ENCODE measurements at places on chromosomes 5 and 9. TPM values are rescaled to one million over a fixed set of nuclear protein-coding genes. Genes with fewer than 3 reads are reported as not detected.

- H3K36me3 ChIP-seq: no peaks in the 10 kb centered on the region
- peak overlapping the region; percentile 99 for H3K27ac ChIP-seq
- peaks cover 41% of the 10 kb centered on the region for H3K4me1 ChIP-seq
- peak overlapping the region; percentile 74 for H3K4me3 ChIP-seq
- peak; percentile 46 for DNase-seq
- H3K27me3 ChIP-seq: no peaks in the 10 kb centered on the region
Observed at GRCh38 chr9:2015581-2016407, 647 bp downstream of the SMARCA2 start.

- peaks cover 41% of the 10 kb centered on the region for H3K36me3 ChIP-seq
- no peaks in the 10 kb centered on the region for H3K27me3 ChIP-seq
- no peak overlapping the region for H3K4me3 ChIP-seq
- H3K27ac ChIP-seq: peak overlapping the region; percentile 46
- H3K4me1 ChIP-seq: peaks cover 16% of the 10 kb centered on the region
- no peak for DNase-seq
Observed at GRCh38 chr5:14331386-14331781, 188.2 kb downstream of the TRIO start.

DNA sequence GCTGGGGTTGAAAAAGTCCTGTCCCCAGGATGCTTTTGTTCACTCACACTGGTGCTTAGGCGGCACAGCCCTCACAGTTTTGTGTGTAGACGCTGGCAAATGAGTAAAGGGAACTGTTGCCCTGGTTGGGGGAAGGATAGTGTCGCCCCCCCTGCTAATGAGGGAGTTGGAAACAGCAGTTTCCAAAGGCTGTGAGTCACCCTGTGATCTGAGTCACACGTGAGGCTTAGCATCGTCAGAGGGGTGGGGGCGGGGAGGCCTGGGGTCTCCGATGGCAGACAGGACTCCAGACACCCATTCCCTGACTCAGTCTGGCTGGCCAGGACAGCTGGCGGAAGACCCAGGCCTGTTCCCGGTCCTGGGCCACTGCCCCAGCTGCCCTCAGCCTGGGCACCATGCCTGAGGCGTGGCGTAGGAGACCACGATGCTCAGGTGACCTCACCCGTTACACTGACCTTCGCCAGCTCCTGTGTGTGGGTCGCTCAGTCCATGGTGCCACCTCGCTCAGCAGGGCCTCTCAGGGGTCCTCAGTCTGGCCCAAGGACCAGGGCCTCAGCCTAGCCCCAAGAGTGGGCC lies 2.9 kb downstream of the DNAJB5 start:
- H3K4me3 ChIP-seq: no peak overlapping the region
- H3K27ac ChIP-seq: peak overlapping the region; percentile 83
- H3K4me1 ChIP-seq: peaks cover 53% of the 10 kb centered on the region
- peaks cover 15% of the 10 kb centered on the region for H3K36me3 ChIP-seq

The SPAG8 gene
- 13.8 TPM for polyA plus RNA-seq

- no peaks in the 10 kb centered on the region for H3K4me1 ChIP-seq
- H3K36me3 ChIP-seq: no peaks in the 10 kb centered on the region
- H3K4me3 ChIP-seq: no peak overlapping the region
- no peaks in the 10 kb centered on the region for H3K27me3 ChIP-seq
Observed at GRCh38 chr5:83895860-83896259, 175.2 kb upstream of the HAPLN1 start.

The SLC6A19 gene
- polyA plus RNA-seq: 0.04 TPM

The PDLIM4 gene
- 8.5 TPM for polyA plus RNA-seq

The KCNMB1 gene
- 1.5 TPM for polyA plus RNA-seq

GRCh38 chr5:76351577-76351976 lies 51.5 kb upstream of the IQGAP2 start:
- no peaks in the 10 kb centered on the region for H3K4me1 ChIP-seq
- H3K36me3 ChIP-seq: no peaks in the 10 kb centered on the region
- no peaks in the 10 kb centered on the region for H3K27me3 ChIP-seq

GRCh38 chr5:78530342-78531096 lies 118.1 kb downstream of the LHFPL2 start:
- DNase-seq: no peak
- H3K27me3 ChIP-seq: no peaks in the 10 kb centered on the region
- H3K27ac ChIP-seq: peak overlapping the region; percentile 86
- H3K36me3 ChIP-seq: no peaks in the 10 kb centered on the region
- no peak overlapping the region for H3K4me3 ChIP-seq
- peaks cover 74% of the 10 kb centered on the region for H3K4me1 ChIP-seq

DNA sequence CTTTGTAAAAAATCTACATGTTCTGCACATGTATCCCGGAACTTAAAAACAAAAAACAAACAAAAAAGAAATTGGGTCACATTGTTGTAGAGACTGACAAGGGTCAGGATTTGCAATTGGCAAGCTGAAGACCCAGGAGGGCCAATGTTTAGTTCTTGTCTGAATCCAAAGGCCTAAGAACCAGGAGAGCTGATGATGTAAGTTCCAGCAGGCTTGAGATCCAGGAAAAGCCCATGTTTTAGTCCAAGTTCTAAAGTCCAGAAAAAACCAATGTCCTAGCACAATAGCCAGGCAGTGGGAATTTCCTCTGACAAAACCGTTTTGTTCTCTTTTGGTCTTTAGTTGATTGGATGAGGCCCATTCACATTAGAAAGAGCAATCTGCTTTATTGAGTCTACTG lies 244.9 kb downstream of the DMAC1 start:
- no peaks in the 10 kb centered on the region for H3K4me1 ChIP-seq
- H3K27me3 ChIP-seq: no peaks in the 10 kb centered on the region
- H3K27ac ChIP-seq: no peak overlapping the region
- DNase-seq: no peak
- H3K4me3 ChIP-seq: no peak overlapping the region

GRCh38 chr5:98570010-98570409 lies 203.5 kb upstream of the RGMB start:
- H3K36me3 ChIP-seq: no peaks in the 10 kb centered on the region
- H3K4me1 ChIP-seq: no peaks in the 10 kb centered on the region

The NR5A1 gene
- polyA plus RNA-seq: not detected

DNA sequence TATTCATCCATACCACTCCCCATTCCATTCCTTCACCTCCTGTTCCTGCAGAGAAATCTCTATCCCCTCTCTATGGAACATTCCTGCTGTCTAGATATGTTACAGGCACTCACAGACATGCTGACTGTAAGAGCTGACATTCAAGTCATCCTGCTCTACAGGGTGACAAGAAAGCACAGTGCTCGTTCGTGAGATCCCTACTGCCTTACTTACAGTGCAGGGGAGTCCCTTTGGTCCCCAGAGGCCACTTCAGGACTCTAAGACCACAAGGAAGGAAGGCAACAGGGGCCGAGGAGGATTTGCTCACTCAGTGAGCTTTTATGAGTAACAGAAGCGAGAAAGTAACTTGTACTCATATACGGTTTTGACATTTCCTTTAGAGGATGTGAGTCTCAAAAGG lies 110.5 kb downstream of the GAS1 start:
- no peak overlapping the region for H3K4me3 ChIP-seq
- H3K4me1 ChIP-seq: no peaks in the 10 kb centered on the region
- no peak overlapping the region for H3K27ac ChIP-seq
- no peaks in the 10 kb centered on the region for H3K36me3 ChIP-seq
- peaks cover 5% of the 10 kb centered on the region for H3K27me3 ChIP-seq

- no peaks in the 10 kb centered on the region for H3K27me3 ChIP-seq
- no peaks in the 10 kb centered on the region for H3K4me1 ChIP-seq
Observed at GRCh38 chr9:94576131-94576530, 17.5 kb downstream of the FBP2 start.

DNA sequence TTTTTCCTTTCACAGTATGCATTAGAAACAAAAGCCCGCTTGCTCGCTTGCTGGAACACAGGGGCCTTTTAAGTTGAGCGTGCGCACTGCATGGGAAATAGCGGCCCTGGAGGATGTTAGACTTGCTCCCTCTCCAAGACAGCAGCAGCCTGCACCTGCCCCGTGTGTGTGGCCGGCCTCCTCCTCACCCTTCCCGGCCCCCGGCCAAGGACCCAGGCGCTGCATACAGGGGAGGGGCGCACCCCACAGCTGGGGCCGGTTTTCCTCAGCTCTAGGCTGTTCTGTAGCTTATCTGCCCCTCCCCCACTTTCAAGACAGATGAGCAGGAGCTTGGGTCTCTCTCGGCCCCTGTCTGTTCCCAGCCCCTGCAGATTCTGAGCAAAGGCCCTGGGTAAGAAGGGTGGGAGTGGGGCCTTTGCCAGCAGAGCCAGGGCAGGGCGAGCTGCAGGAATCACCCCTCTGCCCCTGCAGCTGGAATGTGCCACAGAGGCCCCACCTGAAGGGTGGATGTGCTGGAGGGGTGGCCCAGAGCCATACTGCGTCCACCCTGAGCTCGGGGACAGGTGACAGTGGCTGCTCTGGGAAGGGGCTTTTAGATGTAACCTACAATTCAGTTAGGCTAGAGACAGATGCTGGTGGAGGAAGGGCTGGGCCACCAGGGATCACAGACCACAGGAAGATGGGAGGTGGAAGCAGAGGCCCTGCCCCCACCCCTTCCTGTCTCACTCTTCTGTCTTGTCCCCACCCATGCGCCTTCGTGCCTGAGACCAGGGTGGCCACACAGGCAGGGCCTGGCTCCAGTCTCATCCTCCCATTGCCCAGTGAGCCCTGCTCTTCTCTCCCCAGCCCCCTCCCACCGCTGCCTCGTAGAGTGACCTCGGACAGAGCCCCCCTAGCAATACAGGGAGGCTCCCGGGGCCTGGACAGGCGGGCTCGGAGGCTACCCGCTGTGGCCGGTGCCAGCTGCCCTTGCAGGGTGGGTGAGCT lies 132.4 kb downstream of the DAB2IP start:
- no peaks in the 10 kb centered on the region for H3K4me1 ChIP-seq
- no peak overlapping the region for H3K4me3 ChIP-seq
- H3K36me3 ChIP-seq: no peaks in the 10 kb centered on the region

GRCh38 chr5:1212881-1213280 lies 11.5 kb downstream of the SLC6A19 start:
- no peak overlapping the region for H3K27ac ChIP-seq
- DNase-seq: peak; percentile 63
- H3K36me3 ChIP-seq: no peaks in the 10 kb centered on the region
- peaks cover 22% of the 10 kb centered on the region for H3K27me3 ChIP-seq
- no peaks in the 10 kb centered on the region for H3K4me1 ChIP-seq
- H3K4me3 ChIP-seq: no peak overlapping the region

- peaks cover 21% of the 10 kb centered on the region for H3K4me1 ChIP-seq
- no peak overlapping the region for H3K4me3 ChIP-seq
- DNase-seq: no peak
- no peak overlapping the region for H3K27ac ChIP-seq
Observed at GRCh38 chr9:133869674-133870405, 122.3 kb downstream of the VAV2 start.

- H3K4me1 ChIP-seq: no peaks in the 10 kb centered on the region
- DNase-seq: no peak
- no peak overlapping the region for H3K4me3 ChIP-seq
- H3K27ac ChIP-seq: peak overlapping the region; percentile 41
Observed at GRCh38 chr9:69214939-69215338, 40.9 kb downstream of the TJP2 start.

GRCh38 chr5:14298126-14298847 lies 155.1 kb downstream of the TRIO start:
- H3K27me3 ChIP-seq: no peaks in the 10 kb centered on the region
- no peak overlapping the region for H3K4me3 ChIP-seq
- H3K4me1 ChIP-seq: no peaks in the 10 kb centered on the region
- peaks cover 52% of the 10 kb centered on the region for H3K36me3 ChIP-seq
- no peak for DNase-seq
- H3K27ac ChIP-seq: no peak overlapping the region

DNA sequence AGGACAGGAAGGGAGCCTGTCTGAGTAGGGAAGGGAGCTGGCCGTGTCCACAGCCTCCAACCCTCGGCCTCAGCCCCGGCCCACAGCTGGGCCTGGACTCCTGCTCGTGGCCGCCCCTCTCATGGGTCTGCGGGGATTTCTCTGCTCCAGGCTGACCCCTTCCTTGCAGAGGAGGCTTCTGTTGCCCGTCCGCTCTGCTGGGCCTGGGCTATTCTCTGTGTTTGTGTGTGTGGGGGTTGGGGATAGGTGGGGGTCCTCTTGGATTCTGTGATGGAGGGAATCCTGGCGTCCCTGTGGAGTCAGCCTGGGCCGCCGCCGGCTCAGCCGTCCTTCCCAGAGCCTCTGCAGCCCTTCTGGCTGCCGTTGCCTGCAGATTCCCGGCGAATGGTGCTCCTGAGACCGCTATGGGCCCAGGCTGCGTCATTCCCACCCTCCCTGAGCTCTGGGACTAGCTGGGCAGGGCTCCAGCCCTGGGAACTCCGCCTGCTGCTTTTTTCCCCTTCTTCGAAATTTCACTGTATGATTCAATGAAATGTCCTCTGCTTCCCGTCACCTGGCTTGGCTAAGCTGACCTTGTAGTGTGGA lies 64.2 kb downstream of the FGF18 start:
- no peak overlapping the region for H3K4me3 ChIP-seq
- H3K27ac ChIP-seq: peak overlapping the region; percentile 33
- no peaks in the 10 kb centered on the region for H3K27me3 ChIP-seq
- DNase-seq: peak; percentile 40
- H3K4me1 ChIP-seq: no peaks in the 10 kb centered on the region

- no peaks in the 10 kb centered on the region for H3K4me1 ChIP-seq
- no peaks in the 10 kb centered on the region for H3K27me3 ChIP-seq
- no peak overlapping the region for H3K4me3 ChIP-seq
Observed at GRCh38 chr5:121171834-121172233, 679.8 kb upstream of the FTMT start.

GRCh38 chr5:122392824-122393223 lies 80.8 kb downstream of the SNCAIP start:
- no peaks in the 10 kb centered on the region for H3K4me1 ChIP-seq
- H3K4me3 ChIP-seq: no peak overlapping the region
- H3K27ac ChIP-seq: no peak overlapping the region
- no peak for DNase-seq

- H3K4me1 ChIP-seq: no peaks in the 10 kb centered on the region
- peaks cover 25% of the 10 kb centered on the region for H3K36me3 ChIP-seq
- H3K27me3 ChIP-seq: no peaks in the 10 kb centered on the region
- H3K27ac ChIP-seq: no peak overlapping the region
- DNase-seq: no peak
Observed at GRCh38 chr9:14593406-14593805, 99.8 kb downstream of the ZDHHC21 start.

The ADAMTSL2 gene
- 10.3 TPM for polyA plus RNA-seq

DNA sequence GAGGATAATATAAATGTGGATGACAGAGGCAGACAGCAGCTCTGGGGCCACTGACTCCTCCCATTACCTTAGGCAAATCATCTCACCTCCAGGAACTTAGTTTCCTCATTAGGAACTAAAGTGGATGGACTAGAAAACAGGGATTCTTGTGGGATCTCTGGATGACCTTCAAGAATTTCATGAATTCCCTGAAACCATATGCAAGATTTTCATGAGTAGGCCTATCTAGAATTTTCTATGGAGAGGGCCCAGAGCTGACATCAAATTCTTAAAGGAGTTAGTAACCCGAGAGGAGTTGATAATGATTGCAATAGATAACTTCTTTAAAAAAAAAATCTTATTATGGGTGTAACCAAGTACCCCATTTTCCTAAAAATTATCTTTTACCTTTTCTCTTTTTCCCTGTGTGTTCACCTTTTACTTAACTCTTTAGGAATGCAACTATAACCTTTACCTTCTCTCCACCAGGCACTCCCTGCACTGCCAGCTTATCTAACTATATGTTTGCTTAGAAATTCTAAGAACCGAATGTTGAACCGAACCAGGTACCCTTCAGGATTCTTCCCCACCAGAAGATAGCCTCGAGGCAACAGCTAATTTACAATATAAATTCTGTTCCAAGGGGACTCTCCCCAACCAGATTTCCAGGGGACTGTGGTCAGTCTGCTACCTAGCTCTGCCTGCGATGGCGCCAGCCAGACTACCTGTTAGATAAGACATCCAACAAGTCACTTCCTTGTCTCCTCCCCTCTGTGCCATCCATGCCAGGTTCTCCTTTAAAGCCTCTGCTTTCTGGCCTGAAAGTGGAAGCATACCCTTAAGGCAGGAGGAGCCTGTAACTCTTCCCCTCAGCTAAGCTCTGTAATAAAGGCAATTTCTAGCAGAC lies 86.0 kb downstream of the GCNT4 start:
- no peaks in the 10 kb centered on the region for H3K36me3 ChIP-seq
- H3K27ac ChIP-seq: no peak overlapping the region
- H3K4me1 ChIP-seq: no peaks in the 10 kb centered on the region
- H3K4me3 ChIP-seq: no peak overlapping the region
